ENCODE measurements at places on chromosomes 3 and 15.

- no peak for DNase-seq
These were observed 58.3 kb downstream of the HES1 start for GRCh38 chr3:194194051-194194756.

GRCh38 chr3:15326037-15326436 lies 6.3 kb downstream of the SH3BP5 start:
- DNase-seq: no peak

DNA sequence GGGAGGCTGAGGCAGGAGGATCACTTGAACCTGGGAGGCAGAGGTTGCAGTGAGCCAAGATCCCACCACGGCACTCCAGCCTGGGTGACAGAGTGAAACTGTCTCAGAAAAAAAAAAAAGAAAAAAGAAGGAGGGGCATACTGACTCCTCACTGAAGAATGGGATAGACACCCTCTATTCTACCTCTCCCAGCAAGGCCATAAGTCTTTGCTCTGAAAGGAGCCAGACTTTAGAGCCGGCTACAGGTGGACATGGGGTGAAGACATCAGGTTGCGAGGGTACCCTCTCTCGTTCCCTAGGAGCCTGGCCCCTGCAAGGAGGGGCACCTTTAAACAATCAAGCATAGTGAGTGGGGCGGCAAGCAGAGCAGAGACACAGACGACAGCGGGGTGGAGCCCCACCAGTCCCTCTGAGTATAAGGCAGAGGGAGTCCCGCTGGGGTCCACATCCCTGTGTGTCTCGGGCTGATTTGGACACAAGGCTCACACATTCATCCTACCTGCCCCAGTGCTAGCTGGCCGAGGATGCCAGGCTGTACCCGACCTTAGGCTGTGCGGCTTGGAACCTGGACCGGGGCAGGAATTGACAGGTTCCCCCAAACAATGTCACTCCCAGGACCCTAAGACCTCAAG lies 1.1 kb downstream of the GRAMD2A start:
- no peak for DNase-seq

GRCh38 chr3:131535596-131535995 lies 32.8 kb upstream of the MRPL3 start:
- DNase-seq: no peak

GRCh38 chr3:71813704-71814103 lies 28.8 kb upstream of the PROK2 start:
- no peak for DNase-seq

GRCh38 chr15:59176653-59177316 lies 29.9 kb upstream of the LDHAL6B start:
- no peak for DNase-seq

DNA sequence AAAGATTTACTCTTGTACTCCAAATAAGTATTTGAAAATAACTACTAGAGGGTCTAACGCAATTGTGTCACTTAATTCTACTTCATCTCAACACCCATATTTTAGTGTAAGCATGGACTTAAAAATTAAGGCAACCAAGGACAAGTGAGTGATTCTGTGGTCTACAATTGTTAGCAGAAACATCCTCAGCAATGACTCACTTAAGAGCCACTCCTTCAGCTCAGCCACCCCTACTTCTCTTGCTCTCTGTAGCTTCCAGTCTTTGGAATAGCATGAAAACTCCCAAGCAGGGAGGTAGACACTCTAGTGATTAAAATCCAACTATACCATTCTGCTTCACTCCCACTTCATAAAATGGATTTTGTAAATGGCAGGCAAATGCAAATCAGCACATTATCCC lies 116.0 kb upstream of the LRRN1 start:
- DNase-seq: no peak

GRCh38 chr3:46830801-46831200 lies 32.4 kb downstream of the MYL3 start:
- no peak for DNase-seq

DNA sequence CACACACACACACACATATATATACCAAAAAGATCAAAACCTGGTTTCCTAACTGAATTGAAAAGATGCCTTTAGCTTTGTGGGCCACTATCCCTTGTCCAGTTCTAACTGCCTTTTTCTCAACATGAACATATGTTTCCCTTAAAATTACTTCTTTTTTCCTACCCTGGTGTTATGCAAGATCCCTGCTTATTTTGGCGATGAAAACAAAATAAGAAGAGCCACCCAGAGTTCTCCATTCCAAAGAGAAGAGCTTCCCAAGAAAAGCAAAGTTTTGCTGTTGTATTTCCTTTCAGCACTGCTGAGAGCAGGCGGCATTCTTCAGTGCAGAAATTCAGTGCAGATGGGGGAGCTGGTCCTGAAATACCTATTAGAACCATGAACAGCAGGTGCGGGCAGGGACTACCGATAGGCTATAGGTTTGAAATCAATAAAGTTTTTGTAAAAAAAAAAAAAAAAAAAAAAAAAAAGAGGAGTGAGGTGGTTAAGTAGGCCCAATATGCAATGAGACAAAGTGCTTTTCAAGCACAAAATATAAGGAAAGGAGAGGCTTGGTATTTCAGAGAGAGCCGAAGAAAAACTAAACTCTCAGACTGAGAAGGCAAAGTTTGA lies 238.0 kb downstream of the FOXP1 start:
- DNase-seq: no peak

GRCh38 chr3:58271901-58272501 lies 34.0 kb upstream of the RPP14 start:
- no peak for DNase-seq

GRCh38 chr3:66047311-66048050 lies 8.8 kb upstream of the MAGI1 start:
- no peak for DNase-seq

DNA sequence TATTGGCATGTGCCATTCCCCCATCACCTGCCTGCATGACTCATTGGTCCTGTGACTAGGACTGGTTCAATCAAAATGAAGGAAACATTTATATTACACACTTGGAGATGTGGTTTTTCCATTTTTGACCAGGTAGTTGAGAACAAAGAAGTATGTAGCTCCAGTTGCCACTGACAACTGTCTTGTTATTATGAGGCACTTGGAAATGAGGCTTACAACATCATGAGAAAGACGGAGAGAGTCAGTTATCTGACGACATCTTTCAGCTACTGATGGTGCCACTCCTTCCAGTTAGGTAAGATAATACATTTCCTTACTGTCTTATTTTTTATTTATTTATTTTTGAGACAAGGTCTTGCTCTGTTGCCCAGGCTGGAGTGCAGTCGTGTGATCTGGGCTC lies 21.8 kb upstream of the PROK2 start:
- DNase-seq: no peak

GRCh38 chr3:161273589-161274218 lies 52.6 kb downstream of the NMD3 start:
- DNase-seq: peak; percentile 15

DNA sequence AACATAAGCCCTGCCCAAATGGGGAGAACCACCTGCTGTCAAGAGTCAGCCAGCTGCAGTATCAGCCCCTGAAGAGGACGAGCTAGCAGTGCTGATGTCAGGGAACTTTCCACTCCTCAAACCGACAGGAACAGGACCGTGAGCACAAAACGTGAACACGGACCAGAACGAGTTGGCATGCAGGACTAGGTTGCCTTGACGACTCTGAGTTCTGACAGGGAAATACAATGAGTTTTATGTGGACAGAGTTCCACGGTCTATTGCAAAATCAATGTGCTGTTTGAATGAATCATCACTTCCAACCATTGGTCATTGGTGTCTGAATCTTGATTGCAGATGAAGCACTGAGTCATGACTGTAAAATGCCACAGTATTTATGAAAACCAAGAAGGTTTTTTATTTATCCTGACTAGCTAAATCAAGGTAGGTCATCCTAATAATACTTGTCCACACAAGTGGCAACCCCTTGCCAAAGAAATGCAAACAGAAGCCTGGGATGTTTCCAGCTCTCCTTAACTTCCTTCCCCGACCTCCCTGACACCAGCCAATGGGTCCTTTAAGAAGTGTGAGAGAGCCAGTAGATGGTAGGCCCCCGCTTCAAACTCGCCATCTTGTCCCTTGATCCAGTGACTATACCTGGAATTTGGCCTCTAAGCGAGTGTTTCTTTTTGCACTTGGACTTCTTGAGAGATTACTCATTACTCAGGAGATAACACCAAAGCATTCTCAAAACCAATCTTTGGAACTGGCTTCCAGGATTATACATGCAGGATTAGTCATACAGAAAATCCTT lies 119.6 kb downstream of the ASB7 start:
- no peak for DNase-seq

DNA sequence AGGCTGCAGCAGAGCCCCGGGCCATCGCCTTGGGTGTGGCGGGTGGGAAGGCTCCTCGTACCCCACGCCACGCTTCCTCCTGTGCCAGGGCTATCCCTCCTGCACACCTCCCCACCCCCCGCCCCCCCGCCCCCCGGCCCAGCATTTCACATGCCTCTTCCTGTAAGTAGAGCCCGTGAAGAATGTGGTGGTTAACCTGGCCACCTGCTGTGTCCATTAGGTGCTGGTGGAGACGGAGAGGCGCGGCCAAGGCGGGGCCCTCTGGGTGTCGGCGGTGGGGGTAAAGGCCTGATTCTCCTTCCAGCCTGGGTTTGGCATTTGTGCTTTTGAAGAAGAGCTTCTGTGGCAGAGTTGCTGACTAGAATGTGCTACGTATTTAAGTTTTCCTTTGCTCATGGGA lies 127.8 kb downstream of the CHDH start:
- no peak for DNase-seq

DNA sequence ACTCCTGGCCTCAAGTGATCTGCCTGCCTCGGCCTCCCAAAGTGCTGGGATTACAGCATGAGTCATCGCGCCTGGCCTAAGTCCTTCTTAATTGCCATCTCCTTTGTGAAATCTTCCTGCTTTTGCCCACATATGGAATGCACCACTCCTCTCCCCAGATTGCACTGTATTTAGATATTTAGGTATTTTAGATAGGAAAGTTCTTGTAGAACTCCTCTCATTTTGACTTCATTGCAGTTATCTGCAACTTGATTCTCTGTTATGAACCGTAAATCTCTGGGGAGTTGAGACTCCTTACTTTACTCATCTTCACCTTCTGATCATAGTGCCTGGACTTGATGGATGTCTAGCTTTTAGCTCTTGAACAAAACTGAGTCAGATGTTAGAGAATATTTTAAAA lies 150.7 kb downstream of the AKAP13 start:
- DNase-seq: no peak

DNA sequence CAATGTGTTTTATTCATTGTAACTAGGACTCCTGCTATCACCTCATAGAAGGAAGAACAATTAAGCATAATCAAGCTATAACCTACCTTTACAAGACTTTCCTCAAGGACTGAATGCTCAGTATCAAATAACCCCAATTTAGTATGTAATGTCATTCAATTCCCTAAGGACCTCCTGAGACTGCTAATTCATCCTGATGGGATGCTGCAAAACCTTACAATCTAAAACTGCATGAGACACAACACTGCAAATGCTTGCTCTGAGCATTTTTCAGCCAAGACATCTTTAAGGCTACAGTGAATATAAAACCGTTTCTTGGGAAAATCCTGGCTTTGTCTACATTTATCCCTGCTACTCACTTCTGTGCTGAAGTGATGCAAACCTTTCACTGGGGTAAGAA lies 69.9 kb downstream of the RYK start:
- no peak for DNase-seq

Measured in effector CD8-positive, alpha-beta T cell (primary cell).